ENCODE measurements at places on chromosomes 7 and 10.

- peak; percentile 15 for DNase-seq
Observed at GRCh38 chr10:3835770-3836169, 50.8 kb upstream of the KLF6 start.

- no peak for DNase-seq
Observed at GRCh38 chr10:3336673-3337293, 164.2 kb upstream of the PITRM1 start.

GRCh38 chr7:26664274-26664673, 200.1 kb downstream of the SKAP2 start:
- DNase-seq, result no peak

- DNase-seq, result no peak
Observed at GRCh38 chr7:114997487-114998404, 75.9 kb downstream of the MDFIC start.

GRCh38 chr10:26944261-26944882, 83.6 kb upstream of the ABI1 start:
- DNase-seq, result no peak

- no peak for DNase-seq
Observed at GRCh38 chr7:22216309-22216708, 140.6 kb downstream of the RAPGEF5 start.

GRCh38 chr10:75013007-75013406, 98.4 kb upstream of the SAMD8 start:
- no peak for DNase-seq
